ENCODE measurements at places on chromosomes 6 and 20.
A peak's percentile ranks its signal among the peaks of the same experiment; 100 is the strongest.

DNA sequence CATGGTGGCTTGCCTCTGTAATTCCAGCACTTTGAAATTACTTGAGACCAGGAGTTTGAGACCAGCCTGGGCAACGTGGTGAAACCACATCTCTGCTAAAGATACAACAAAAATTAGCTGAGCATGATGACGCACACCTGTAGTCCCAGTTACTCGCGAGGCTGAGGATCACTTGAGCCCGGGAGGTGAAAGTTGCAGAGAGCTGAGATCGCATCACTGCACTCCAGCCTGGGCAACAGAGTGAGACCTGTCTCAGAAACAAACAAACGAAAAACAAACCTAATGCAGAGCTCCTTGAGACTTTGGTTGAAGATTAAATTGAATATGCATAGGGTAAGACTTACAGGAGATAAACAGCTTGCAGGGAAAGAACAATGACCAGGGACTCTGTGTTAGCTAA, 80.8 kb downstream of the SCAF8 start:
- DNase-seq, result no peak

DNA sequence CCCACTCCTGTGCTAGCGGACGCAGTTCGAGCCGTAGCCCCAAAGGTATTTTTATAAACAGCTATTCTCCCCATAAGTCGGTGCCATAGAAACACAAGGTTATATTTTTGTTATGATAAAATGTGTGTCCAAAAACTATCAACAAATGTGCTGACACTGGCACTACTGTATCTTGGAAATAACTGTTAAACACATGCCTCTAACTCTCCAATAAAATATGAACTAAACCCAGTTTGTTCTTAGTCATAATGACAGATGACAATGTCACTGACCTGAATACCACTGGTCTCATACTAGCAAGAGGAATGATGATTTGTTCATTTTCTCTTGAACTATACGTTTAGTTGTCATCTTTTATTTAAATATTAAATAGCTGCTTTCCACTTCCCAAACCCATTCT, 51.4 kb upstream of the NUP153 start:
- DNase-seq, result no peak

- DNase-seq, result no peak
These were observed 1323.1 kb upstream of the CITED2 start for GRCh38 chr6:140697585-140697984.

GRCh38 chr20:2217857-2218539, 77.8 kb upstream of the TGM3 start:
- DNase-seq, result no peak

- DNase-seq, result no peak
These were observed 181.2 kb downstream of the AIG1 start for GRCh38 chr6:143241911-143242310.

DNA sequence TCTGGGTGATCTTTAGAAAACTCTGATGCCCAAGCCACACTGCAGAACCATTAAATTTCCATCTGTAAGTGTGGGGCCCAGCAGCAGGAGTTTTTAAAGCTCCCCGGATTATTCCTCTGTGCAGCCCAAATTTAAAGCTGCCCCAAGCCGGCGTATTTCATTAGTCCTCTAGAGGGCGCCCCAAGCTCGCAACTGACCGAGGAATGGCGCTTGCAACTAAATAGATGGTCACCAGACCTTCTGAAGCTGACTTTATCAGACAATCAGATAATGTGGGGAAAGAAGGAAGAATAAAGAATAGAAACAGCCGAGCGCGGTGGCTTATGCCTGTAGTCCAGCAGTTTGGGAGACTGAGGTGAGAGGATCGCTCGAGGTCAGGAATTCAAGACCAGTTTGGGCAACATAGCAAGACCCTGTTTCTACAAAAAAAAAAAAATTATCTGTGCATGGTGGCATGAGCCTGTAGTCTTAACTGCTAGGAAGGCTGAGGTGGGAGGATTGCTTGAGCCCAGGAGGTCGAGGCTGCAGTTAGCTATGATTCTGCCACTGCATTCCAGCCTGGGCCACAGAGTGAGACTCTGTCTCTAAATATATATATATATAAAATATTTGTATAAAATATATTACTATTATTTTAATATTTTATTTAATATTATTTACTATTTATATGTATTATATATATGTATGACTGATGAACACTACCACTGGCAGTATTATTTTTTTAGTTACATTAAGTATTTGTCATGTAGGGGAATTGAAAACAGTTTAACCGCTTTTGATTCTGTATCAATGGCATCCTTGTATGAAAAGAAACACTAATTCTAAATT, 56.0 kb downstream of the OTOR start:
- DNase-seq, result peak; percentile 21

GRCh38 chr6:78670802-78671201, 196.5 kb upstream of the IRAK1BP1 start:
- no peak for DNase-seq

GRCh38 chr6:98576791-98577190, 257.6 kb upstream of the POU3F2 start:
- DNase-seq, result no peak

DNA sequence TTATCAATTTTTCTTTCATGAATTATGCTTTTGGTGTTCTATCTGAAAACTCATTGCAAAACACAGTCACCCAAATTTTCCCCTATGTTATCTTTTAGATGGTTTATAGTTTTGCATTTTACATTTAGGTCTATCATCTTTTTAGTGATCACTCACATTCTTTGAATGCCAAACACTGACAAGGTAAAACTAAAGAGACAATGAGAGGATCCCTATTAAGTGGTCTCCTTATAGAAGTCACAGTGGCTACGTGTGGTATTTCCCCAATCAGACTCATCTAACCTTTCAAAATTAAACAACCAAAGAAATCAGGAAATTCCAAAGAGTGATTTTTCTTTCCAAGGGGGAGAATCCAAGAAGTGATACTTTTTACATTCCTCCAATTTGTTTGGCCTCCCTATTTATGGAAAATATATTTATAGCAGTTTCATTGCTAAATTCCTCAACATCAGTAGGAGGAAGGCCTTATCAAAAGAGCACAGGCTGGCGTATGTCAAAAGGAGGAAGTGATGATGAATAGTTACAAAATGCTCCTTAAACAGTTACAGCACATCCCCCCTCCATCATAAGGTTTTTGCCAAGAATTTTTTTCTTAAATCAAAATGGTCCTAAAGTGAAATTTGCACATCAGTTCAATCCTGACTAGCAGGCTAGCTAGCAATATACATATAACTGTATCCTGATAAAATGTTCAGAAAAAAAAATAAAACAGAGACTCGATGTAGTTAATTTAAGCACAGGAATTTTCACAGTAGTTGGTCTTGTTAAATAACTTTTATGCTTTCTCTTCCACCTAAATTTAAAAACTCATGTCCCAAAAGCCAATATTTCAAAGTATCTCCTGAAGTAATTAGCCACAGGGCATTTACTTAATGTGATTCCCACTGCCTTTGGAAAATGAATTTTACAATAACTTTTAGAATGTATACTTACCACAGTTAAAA, 76.2 kb upstream of the IPCEF1 start:
- DNase-seq, result no peak

GRCh38 chr6:96925290-96925687, 761 bp downstream of the KLHL32 start:
- no peak for DNase-seq

Measured in HCT116 (cell line).